ENCODE measurements at places on chromosomes 3 and 15.

DNA sequence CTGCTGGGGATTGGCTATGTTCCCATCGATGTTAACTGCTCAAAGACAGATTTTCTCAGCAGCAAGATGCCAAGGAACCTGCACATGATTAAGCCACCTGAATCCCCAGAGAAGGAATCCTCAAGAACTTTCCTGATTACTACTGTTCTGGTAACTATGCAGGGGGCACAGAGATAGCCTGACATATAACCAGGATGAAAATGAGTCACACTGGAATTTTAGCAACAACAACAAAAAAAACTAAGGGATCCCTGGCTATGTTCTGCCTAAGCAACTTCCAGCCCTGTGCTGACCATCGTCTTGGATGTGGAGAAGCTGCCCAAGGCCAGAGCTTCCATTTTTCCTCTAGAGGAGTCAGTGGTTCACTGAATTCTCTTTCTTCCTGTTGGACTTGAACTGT lies 13.8 kb downstream of the RIOX2 start:
- DNase-seq: no peak

GRCh38 chr15:91866971-91867372 lies 13.5 kb downstream of the SLCO3A1 start:
- no peak for DNase-seq

DNA sequence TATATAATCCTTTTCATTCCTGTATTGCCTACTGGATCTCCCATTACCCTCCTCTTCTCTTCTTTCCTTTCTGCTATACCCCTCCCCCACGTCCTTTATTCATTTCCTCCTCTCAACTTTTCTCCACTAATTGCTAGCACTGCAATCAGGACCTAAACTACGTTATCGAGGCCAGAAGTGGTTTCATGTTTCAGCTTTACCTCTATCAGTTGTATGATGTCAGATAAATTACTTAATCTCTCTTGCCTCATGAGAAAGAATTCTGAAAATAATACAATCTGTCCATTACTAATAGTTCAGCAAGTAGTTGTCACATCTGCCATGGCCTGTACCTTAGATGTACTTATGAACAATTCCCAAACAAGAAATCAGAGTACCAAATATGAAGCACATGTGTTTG lies 10.6 kb downstream of the POPDC2 start:
- no peak for DNase-seq

- DNase-seq: peak; percentile 32
Observed at GRCh38 chr15:44194323-44195150, 534 bp downstream of the FRMD5 start.

- DNase-seq: no peak
Observed at GRCh38 chr3:83941990-83942745, 1016.6 kb upstream of the CADM2 start.

GRCh38 chr3:66261355-66261754 lies 40.6 kb downstream of the SLC25A26 start:
- DNase-seq: no peak

- DNase-seq: no peak
Observed at GRCh38 chr3:65052101-65052500, 364.3 kb upstream of the ADAMTS9 start.

DNA sequence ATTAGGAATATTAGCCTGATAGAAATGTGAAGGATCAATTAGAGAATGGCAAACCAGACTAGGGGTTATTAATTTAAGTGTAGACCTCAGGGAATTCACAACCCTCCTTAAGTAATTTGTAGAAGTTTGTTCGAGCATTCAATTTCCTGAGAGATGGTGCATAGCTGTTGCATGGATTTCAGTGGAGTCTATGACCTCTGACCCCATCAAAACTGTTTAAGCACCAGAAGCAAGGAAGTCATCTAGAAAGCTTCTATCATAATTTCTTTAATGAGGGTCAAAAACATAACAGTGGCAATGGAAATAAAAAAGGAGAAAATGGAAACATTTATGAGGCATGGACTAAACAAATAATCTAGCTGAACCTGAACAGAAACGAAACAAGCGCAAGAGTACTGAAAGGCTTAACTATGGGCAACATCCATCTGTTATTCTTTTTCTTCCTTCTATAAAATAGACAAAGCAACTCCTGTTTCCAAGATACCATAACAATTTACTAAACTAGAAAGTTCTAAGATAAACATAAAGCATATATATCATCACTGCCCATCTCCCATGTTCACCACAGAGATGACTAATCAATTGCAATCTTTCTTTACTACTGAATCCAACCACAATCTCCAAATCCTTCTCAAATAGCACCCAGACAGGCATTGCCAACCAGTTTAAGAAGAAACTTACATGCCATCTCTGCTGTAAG lies 151.4 kb downstream of the THRB start:
- DNase-seq: no peak

GRCh38 chr3:66145408-66145733 lies 75.4 kb upstream of the SLC25A26 start:
- no peak for DNase-seq

DNA sequence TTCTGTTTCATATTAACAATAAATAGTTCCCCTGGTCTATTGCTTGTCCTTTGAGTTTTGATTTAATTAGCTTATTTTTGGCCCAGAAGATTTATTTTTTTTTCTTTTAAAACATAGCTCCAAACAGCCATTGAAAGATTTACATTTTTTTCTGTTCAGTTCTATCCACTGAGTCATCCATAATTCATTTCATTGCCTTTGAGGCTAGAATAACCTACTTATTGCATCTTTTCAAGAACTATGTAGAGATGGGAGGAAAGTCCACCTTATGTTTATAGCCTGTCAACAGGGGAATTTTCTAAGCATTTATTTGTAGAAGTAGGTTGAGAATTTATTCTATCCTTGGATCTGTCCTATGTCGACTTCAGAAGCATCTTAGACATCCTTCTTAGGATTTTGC lies 53.4 kb upstream of the CHD2 start:
- no peak for DNase-seq

DNA sequence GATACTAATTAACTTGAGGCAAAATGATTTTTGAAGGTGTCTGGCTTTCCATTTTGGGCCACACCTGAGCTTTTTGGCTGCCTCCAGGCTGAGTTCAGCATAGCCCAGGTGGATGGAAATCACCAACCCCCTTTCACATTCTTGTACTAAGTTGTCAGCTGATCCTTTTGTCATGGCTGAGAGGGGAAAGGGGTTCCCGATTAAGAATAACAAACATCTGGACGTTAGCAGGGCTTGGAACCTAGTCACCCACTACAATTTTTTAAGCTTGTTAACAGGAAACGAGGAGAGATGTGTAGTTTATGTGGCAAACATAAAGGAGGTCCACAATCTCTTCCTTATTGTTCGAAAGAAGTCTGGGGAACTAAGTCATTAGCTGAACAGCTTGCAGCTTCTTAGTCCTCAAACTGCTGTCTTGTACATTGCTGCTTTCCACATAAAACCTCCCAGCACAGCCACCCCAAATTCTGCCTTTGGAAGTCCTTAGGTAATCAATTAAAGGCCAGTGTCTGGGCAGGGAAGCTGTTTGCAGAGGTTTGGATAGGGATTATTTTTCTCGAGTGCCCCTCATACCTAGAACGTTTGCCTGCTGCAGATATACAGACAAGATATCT lies 5.0 kb downstream of the NR2F2 start:
- DNase-seq: no peak

DNA sequence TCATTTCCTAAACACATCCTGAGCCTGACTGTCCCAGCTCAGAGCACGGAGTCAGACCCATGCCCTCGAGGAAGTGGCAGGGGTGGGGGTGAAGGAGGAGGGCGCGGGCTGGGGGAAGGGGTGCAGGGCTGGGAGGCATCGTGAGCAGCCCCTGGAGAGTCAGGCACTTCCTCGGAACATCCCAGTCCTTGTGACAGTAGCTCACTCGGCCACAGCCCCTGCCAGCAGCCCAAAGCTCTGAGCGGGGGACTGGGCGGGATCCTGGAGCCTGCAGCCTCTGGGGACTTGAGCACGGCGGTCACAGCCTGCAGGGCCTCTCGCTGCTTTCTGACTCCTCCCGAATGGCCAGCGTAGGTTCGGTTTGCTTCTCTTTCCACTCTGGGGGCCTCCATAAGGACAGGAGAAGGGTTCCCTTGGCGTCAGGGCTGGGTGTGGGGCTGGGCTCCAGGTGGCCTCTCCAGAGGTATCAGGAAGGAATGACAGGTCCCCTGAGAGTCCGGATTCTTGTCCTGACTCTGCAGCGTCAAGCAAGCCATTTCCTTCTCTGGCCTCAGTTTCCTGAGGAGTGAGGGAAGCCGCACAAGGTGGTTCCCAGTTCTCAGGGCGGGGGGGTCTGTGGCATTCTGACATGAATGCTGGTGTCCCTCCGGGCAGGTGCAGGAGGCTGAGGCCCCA lies 20.9 kb downstream of the PSTPIP1 start:
- no peak for DNase-seq

- no peak for DNase-seq
Observed at GRCh38 chr15:88890495-88890894, 4.8 kb downstream of the HAPLN3 start.

DNA sequence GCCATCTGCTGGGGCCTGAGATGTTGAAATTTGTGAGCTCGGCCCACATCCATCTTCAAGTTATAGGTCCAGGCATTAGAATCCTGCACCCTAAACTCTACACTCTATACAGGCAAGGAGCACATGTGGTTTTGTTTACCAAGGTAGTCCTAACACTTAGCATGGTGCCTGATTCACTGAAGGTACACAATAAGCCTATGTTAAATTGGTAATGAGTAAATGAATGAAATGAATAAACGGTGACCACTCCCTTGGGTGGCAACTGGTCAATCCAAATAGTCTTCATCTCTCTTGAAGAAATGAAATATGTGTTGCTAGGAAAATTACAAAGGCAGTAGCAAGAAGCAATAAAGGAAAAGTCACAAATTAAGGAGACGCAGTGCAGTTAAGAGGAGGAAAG lies 359.3 kb upstream of the UBE2E2 start:
- no peak for DNase-seq

GRCh38 chr3:115999613-116000012 lies 376.3 kb downstream of the GAP43 start:
- DNase-seq: no peak

DNA sequence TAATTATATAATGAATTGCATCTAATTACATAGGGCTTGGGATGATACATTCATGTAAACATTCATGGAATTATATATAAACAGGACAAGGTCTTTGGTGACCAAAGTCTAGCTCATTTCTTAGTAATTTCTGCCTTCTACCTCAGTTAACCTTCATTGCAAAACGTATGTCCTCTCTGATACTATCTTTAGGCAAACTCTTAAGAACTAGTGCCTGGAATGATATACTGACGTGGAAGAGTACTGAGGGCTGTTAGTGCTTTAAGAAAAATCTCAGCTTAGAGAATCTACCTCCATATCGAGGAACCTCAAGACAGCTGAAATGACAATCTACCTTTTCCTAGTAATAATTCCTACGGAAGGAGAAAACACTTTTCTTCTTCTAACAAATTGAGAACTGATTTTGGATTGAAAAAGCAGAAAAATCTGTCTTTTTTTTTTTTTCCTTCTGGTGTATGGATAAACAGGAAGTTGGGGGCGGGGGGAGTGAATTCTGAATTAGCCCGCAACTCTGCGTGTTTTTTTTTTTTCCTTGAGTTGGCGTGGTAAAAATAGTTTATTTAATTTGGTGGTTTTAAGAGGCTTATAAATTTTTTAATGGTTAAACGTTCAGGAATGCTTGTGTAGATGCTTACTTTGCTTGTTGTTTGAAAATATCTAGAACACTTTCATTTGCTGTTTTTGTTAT lies 43.2 kb downstream of the RARB start:
- no peak for DNase-seq

DNA sequence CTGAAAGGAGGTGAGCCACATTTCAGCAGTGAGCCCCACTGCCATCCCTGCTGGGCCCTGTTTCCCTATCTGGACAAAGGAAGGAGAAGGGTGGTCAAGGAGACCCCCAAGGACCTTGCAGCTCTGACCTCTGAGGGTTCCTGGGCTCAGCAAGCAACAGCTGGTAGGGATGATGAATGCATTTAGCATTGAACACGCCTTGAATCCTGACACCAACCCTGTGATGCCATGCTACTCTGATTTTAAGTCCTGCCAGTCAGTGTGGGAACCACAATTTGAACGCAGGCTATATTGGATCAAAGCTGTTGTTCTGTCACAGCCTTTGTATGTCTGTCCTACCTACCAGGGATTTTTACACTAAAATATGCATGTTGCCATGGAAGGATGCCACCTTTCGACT lies 6.5 kb downstream of the MPI start:
- no peak for DNase-seq

DNA sequence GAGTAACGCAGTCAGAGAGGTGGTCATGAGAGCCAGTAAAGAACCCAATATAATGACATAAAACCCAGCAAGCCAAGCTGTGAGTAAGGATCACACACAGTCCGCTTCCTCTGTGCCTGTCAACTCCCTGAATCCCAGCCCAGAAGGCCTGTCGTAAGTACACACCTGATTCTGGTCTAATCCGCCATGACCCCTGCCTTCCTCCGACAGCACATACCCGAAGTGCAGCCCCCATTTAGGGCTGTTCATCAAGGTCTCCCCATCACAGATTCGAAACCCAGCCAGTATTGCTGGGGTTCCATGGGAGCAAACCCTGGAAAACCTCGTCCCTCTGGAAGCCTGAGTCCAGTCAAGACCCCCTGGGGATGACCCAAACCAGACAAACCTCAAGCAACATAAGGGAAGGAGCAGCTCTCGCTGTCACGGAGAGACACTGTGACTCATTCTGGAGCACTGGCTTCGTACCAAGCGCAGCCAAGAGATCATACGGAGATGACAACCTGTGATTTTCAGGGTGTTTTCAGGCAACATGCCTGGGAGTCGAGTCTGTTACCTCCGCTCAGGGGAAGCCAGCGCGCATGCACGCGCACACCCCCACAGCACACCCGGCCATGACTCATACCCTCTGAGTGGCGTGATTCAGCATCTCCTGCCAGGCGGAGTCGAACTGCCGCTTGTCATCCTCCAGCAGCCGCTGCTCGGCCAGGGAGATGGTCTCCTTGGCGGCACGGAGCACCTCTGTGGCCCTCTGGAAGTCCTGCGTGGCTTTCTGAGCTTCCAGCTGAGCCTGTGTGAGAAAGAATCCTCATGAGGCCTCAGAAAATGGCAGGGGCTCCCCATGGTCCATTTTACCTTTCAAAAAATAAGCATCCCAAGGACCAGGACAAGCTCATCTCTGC lies 63.0 kb downstream of the SH3BP5 start:
- DNase-seq: peak; percentile 91

DNA sequence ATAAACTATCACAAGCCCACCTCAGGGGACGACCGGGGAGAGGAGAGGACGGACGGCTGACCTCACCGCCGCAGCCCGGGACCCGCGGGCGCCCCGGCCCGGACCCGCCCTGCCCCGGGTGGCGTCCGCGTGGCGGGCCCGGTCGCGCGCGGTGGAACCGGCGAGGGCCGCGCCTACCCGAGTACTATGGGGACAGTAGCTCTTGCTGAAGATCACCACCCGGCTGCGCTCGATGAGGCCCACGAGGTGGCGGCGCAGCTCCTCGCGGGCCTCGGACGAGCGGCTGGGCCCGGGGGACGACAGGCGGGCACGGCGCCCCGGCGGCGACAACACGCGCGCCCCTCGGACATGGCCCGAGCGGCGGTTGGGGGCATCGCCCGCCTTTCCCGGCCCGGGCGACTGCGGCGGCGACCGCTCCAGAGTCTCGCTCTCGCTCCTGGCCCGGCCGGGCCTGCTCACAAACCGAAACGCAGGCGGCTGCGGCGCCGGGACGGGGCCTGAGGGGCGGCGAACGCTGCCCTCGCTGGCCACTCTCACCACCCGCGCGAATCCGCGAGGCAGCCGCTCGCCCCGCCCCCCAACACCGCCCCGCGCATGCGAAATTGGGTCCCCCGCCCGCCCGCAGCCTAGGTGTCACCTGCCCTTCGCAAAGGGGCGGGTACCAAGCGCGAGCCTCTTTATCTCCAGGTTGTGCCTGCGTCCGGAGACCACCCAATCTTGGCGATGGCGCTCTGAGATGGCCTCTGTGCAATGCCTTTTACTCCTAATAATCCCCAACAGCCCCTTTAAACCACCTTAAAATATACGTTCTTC lies at the start of gene TXNRD3:
Gene TXNRD3 (minus strand): TSS at position 554 of the 813 bp plus-strand sequence.
- DNase-seq: peak; percentile 73
